Foreskin fibroblast (primary cell): ENCODE measurements at places on chromosomes 5 and 9.

DNA sequence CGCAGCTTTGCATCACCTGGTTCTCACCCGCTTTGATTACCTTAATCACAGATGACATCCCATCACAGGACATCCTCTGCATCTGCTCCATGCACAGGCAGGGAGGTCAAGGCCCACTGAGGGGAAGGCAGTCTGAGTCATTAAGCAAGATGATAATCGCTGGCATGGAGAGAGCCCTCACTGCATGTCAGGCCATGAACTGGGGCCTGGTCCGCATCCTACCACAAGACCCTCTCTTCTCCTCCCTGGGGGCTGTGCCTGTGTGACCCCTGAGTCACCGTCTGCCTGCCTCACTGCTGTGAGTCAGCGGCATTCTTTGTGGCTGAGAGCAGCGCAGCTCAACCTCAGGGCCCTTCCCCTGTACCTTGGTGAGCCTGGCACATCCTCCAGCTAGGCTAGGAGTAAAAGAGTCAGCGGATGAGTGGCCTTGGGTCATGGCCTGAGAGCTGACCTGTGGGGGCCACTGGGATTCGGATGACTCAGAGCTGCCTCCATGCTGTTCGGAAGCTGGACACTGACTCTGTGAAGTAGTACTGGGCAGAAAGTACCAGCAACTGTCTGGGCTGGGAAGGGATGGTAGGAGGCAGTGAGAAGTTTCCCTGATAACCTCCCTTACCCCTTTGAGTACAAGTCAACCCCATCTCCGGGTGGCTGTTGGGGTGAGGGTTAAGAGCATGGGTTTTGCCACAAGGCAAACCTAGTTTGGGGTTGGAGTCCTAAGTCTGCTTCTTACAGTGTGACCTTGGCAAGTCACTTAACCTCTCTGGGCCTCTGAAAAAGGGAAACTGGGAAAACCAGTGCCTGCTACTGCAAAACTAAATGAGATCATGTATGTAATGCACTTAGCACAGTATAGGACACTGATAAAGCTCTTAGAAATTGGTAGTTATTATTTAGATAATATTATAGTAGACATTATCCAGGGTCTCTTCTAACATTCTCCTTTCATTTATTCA, 14.6 kb upstream of the ARSI start:
- DNase-seq = peak; percentile 97

DNA sequence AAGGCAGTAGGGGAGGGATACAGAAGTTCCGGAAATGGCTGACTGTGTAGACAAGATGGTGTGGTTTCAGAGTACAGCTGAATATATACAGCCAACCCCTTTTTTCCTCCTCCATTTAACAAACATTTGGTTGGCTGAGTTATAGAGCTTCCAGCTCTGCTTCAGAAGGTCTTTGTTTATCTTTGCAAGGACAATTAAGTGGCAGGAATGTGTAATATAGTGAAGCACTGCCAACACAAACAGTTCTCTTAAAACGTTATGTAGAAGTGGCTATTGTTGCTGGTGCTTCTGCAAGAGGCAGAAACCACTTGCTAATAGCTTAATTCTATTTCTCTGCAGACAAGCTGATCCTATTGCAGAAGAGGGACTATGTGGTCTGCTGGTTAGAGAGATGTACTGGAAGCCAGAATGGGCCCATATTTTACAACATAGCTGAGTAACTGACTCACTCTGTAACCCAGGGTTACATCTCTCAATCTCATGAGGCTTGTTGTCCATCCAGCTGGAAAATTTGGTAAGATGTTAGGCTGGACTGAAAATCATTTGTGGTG, 62.7 kb upstream of the OSMR start:
- peak; percentile 95 for DNase-seq

- no peak for DNase-seq
Measured at GRCh38 chr5:122310889-122311288, 1.1 kb upstream of the SNCAIP start.

- no peak for DNase-seq
Measured at GRCh38 chr9:134372581-134373267, 46.5 kb downstream of the RXRA start.

DNA sequence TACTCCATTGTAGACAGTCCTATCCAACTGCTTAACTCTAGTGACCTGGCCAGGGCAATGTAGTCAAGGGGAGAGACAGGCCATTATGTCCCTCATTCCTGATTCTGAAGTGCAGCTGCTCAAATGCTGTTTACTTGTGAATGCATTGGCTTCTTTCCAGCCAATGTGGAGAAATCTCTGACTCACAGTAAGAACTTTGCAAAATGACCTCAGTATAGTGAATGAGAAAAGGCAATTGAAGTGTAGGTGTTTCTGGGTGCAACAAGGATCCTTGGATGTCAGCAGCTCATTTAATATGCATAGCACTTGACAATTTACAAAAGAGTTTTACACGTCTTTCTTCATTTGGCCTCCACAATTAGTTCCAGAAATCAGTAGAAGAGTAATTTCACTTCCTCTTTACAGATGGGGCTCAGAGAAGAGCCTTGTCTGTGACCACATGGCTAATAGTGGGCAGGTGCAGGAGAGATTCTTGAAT, 367.2 kb downstream of the OSTF1 start:
- DNase-seq = peak; percentile 1

DNA sequence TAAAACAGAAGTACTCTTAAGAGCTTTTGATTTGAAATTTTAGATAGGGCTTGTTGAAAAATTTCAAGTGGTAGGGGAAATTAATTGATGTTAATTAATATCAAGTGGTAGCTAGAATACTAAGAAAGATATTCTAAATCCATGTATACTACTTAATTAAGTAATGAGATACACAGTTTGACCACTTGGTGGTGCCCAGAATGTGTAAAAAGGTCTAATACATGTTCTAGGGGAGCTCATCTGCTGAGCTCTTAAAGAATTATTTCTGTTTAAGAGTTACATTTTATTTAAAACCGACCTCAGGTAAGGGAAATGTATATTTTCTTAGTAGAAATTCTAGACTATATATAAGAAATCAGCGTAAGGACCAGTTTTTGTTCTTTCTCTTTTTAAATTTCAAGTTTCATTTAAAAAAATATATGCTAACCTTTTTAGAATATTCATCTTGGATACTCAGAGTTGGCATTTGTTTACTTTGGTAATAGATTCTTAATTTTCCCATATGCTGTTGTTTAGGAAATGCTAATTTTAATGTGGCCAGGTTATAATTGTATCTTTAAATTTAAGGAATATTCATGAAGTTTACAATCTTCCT, 61.5 kb downstream of the LNPEP start:
- peak; percentile 20 for DNase-seq

- DNase-seq = no peak
Measured at GRCh38 chr5:43396762-43397304, 15.4 kb downstream of the CCL28 start.

DNA sequence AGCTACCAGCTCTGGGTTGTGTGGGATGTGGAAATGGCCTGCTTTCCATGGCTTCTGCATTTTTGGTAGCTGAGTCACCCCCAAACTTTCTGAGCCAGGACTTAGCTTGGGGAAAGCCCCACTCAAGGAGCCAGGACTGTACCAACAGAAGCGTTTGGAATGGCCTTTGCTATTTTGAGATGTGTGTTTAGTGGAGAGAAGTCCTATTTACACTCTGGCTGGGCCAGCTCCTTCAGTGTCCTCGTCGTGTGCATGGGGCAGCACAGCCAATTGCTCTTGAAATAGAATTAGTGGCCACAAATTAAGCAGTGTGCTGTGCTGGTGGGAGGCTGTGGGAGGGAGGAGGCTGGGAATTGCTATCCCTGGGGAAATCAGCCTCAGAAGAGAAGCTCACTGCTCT, 51.6 kb downstream of the ENTREP1 start:
- DNase-seq = peak; percentile 81

- DNase-seq = no peak
Measured at GRCh38 chr5:80125022-80125961, 90.1 kb downstream of the THBS4 start.

- no peak for DNase-seq
Measured at GRCh38 chr5:170443624-170444023, 54.5 kb upstream of the KCNMB1 start.

GRCh38 chr5:6236858-6237481, 141.4 kb downstream of the MED10 start:
- no peak for DNase-seq

DNA sequence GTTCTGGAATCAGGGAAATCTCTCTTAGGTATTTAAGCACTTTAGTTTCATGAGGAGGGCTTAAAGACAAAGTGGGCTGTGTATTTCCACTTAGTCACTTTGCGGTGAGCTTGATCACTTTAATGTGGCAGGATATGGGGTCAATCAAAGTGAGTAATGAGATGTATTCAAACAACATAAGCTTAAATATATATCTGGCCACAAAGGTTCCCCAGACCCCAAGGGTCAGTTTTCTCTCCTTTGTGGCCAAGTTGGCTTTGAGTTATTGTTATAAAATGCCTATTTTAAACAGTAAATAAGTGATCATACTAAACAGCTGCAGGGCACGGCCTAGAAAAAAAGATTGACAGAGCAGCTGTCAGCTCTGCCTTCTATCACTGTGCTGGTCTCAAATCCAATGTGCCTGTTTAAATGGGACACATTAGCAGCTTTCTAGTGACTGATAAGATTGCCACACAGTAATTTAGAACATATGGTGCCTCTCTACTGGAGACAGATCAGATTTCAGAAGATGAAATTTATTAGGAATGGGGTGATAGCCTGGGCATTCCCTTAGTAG, 363.9 kb downstream of the AGTPBP1 start:
- DNase-seq = no peak

DNA sequence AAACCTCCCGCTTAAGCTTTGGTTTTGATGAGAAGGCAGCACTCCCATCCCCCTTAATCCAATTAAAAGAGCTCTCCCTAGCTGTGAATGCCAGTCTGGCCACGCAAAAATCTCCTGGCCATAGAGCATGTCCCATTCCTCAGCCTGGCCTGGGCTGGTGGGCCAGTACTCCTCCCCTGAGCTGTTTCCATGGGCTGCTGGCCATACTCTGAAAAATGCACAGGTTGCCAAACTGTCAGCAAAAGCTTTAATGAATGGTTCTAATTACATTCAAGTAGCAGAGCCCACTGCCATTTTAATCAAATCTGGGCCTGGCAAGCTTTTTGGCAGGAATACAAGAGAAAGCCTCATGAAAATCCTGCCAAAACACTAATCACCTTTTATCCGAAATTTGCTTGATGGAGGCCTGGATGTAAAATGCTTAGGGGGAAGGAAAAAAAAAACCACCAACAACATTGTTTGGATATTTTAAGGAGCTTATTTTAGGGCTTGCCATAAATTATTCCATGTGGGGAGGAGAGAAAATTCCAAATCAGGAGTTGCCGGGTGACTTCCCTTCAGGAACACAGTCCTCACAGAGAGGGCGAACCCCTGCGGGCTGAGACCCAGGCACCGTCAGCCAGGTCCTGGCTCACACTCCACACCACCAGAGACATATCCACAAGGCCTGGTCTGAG, 243.3 kb downstream of the SEC61B start:
- DNase-seq = no peak

DNA sequence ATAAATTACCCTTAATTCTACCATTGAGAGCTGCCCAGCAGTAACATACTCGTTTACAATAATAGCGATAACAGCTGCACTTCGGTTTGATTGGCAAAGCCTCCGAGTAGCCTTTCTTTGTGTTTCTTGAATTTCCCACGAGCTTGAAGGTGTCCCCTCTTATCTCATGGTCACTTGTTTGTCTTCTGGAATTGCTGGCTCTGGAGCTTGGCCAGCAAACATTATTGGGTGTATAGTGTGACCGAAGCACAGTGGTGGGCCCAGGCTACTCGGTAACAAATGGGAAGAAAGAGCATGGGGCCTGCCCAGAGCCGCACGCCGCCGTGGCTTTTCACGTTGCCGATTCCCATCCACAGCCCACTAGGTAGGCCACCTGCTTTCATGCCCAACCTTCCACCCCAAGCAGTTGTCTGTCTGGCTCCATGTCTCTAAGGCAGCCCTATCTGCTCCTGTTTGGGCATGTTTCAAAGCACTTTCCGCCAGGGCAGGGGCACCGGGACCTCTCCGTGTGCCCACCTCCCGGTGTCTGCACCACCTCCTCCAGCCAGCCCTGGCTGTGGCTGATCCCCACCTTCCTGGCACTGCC, 8.7 kb downstream of the STKLD1 start:
- no peak for DNase-seq

GRCh38 chr5:123398058-123398733, 25.0 kb downstream of the CEP120 start:
- no peak for DNase-seq

GRCh38 chr9:124259158-124259808, 1.5 kb downstream of the NEK6 start:
- DNase-seq = peak; percentile 94

- DNase-seq = no peak
Measured at GRCh38 chr5:56971275-56971674, 19.4 kb upstream of the MIER3 start.

GRCh38 chr5:10626473-10627013, 62.7 kb downstream of the ANKRD33B start:
- peak; percentile 62 for DNase-seq

DNA sequence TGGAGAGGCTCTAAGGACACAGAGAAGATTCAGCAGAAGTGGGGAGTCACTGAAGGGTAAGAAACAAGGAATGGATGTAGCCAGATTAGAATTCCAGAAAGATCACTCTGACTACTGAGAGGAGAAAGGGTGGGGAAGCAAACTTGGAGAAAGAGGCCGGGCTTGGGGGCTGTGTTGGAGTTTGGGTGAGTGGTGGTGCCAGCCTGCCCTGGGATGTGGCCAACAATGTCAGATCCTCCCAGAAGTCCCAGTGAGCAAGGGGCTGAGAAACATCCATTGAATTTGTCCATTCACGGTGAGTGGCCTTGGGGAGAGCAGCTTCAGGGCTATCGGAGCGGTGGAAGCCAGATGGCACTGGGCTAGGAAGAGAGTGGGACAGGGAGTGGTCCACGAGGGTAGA, 60.4 kb downstream of the COL15A1 start:
- DNase-seq = no peak

- no peak for DNase-seq
Measured at GRCh38 chr5:14762549-14763216, 98.2 kb downstream of the OTULIN start.

DNA sequence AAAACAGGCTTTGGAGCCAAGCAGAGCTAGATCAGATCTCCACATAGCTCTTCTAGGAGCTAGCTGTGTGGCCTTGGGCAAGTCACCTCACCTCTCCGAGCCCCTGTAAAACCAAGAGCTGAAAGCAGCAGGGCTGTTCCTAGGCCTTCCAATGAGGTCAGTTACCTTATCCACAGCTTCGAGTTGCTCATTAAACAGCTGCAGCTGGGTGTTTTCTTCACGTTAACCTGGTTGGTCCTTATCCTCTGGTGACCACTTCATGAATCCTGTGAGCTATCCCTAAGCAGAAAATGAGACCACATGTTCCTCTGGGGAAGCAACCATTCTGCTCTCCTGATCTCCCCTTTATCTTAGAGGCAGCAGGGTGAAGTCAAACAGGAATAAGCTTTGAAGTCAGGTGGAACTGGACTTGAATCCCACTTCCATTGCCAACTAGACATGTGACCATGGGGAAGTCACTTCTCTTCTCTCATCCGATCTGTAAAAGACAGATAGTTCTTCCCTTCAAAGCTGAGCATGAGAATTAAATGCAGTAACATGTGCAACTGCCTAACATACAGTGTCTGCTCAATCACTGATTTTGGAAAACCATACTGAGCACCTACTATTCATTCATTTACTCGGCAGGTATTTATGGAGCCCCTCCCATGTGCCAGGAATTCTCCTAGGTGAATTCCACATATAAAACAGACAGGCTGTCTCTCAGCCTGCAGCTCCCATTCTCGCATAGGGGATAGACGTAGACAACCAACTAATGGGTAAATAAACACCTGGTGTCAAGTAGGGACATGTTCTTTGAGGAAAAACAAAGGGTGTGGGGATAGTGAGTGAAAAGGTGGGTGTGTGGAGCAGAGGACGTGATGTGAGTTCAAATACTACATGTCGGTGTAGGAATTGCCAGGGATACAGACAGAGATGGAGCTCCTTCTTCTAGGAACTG, 111.7 kb upstream of the BOD1 start:
- no peak for DNase-seq

- DNase-seq = peak; percentile 100
Measured at GRCh38 chr9:127919253-127919815, 2.5 kb upstream of the ST6GALNAC4 start.
